ENCODE measurements at places on chromosomes 12 and 14.

DNA sequence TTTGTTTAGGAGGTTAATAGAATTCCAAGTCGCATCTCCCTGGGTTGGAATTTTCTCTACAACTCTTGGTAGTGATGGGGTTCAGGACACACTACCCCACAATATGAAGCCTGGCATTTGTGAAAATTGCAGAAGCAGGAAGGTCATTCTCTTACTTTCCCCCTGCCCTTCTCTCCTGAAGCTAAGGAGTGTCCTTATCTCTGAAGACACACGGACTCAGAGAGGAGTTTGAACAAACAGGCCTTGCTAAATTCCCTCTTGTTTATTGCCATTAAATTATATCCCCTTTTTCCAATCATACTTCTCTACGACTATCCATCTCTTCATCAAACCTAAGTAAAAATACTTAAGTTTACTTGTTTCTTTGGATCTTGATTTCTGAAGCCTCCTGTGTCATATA, 443.0 kb downstream of the RAD51B start:
- no peak for DNase-seq

DNA sequence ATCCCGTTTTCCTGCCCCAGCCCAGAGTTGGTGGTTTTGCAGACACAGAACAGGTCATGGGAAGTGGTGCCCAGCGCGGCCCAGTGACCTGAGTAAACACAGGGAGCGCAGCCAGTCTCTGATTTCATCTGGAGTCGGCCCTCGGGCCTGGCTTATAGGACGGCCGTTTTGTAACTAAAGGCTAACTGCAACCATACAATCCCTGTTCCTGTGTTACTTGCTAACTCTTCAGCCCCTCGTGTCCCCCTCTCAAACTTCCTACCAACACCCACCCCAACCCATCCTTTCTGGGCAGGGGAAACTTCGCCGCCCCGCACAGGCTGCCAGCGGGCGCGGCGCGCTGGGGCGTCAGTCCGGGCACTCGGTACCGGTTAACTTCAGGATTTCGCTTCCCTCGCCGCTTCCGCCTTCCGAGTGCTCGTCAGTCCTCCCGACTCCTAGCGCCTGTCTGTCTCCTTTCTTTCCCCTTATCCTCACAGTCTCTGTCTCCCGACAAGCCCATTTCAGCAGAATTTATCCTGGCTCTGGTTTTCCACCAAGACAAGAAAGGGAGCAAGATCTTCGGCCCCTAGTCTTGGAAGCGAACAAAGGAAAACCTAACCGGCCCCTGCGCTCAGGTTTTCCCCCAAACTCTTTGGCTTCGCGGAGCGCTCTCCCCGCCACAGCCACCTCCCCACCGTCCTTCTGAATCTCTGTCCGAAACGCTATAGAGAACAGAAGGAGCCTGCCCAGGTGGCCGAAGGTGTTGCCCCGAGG, 2.0 kb downstream of the SIX1 start:
- DNase-seq: no peak

GRCh38 chr14:97361181-97361580, 564.0 kb downstream of the VRK1 start:
- DNase-seq: no peak

DNA sequence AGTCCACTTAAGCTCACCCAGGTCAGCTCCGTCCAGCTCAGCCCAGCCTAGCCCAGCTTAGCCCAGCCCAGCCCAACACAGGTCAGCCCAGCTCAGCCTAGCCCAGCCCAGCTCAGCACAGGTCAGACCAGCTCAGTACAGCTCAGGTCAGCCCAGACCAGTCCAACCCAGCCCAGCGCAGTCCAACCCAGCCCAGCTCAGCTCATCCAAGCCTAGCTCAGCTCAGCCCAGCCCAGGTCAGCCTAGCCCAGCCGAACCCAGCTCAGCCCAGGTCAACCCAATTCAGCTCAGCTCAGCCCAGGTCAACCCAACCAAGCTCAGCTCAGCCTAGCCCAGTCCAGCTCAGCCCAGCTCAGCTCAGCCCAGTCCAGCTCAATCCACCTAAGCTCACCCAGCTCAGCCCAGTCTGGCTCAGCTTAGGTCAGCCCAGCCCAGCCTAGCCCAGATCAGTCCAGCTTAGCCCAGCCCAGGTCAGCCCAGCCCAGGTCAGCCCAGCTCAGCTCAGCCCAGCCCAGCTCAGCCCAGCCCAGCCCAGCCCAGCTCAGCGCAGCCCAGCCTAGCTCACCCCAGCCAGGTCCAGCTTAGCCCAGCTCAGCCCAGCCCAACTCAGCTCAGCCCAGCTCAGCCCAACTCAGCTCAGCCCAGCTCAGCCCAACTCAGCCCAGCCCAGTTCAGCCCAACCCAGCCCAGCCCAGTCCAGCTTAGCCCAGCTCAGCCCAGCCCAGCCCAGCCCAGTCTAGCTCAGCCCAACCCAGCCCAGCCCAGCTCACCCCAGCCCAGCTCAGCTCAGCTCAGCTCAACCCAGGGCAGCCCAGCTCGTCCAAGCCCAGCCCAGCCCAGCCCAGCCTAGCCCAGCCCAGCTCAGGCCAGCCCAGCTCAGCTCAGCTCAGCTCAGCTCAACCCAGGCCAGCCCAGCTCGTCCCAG, 184.0 kb downstream of the TMEM121 start:
- no peak for DNase-seq

- no peak for DNase-seq
Measured at GRCh38 chr14:106738075-106738474, 1211.7 kb downstream of the TMEM121 start.

DNA sequence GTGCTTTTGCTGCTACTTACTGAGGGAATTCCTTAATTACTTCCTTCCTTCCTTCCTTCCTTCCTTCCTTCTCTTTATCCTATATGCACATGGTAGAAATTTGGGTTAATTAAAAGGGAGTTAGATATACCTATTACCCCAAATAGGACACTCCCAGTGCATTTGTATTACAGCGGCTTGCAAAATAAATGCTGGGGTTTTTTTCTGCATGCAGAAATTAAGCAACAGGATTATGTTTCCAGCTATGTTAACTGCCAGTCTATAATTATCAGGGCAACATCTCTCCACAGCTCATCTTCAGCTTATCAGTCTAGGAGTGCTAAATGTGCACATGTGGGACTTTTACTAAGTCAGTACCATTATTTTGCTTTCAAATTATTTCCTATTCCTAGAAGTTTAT, 132.9 kb upstream of the SLC35F4 start:
- DNase-seq: no peak

- DNase-seq: no peak
Measured at GRCh38 chr14:65054471-65055085, 47.7 kb downstream of the MAX start.

GRCh38 chr12:21456291-21456780, 18.9 kb downstream of the PYROXD1 start:
- DNase-seq: no peak

DNA sequence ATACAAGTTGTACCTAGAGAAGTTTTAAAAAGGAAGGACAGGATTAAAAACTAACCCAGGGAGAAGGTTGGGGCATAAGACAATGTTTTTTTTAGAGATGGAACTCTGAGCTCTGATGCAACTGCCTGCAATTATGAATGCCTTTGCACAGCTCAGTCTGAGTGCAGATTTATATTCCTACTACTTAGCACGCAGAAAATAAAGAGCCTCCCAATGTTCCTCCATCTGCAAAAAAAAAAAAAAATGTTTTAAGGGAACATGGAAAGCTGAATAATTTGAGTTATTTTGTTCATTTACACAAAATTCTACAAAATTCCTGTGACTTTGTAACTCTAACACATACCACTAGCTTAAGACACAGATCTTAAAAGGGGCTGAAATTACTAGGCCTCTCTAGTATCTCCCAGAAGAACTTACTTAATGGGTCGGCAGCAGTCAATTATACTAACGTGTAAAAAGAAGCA, 15.7 kb downstream of the CLIP1 start:
- no peak for DNase-seq

GRCh38 chr12:7460375-7461259, 16.7 kb upstream of the CD163L1 start:
- no peak for DNase-seq

DNA sequence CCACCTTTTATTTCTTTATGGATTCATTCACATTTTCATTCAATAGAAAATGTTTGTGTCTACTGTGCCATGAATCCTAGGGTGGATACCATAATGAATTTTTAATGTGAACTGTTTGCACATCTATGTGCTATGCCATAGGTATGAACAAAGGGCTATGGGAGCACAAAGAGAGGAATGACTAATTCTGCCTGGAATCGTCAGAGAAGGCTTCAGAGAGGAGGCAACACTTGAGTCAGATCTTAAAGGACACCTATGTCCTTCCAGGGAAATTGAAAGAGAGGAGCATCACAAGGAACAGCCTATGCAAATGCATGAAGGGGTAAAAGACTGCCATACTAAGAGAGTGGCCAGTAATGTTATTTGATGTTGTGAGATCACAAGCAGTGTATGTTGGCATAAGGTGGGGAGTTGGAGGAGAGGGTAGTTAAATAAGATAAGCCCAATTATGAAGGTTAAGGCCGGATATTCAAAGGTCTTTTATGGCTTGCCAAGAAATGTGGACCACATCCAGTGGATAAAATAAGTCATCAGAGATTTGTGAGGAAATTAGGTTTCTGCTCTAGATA, 246.7 kb downstream of the GRIN2B start:
- no peak for DNase-seq

- no peak for DNase-seq
Measured at GRCh38 chr14:77323571-77323970, 2.7 kb downstream of the GSTZ1 start.
